Fibroblast of mammary gland (primary cell): ENCODE measurements at places on chromosomes 5 and 9.

DNA sequence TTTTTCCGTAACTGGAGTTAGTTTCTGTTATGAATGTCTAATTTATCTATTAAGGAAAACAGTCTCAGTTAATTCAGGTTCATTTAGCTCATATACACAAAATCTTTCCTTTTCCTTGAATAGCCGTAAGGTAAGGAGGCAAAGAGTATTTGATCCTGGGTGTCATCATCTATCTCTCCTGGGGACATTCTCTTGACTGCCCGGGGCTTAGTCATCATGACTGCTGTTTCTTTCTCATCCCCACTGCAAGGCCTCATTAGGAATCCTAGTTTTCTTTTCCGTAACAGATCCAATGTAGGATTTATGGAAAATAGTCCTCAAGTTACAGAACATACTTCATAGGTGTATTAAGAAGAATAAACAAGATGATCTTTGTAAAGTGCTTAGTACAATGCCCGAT lies 134.9 kb upstream of the CHD1 start:
- DNase-seq, result peak; percentile 56

DNA sequence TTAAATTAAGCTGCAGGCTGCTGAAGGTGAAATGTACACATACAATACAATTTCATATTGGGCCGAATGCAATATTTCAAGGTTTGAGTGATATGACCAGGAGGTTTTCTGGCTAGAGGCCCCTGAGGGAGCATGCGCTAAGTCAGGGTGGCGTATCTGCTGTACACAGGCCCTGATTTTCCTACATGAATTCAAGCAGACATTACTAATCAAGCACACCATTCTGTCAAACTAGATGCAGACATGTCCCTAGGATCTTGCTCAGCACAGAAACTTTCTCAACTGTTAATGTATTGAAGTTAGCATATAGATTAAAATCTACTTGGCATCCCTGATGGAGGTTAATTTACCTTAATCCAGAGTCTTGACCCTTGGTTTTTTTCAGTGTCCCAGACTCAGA lies 10.7 kb upstream of the LECT2 start:
- DNase-seq, result no peak

DNA sequence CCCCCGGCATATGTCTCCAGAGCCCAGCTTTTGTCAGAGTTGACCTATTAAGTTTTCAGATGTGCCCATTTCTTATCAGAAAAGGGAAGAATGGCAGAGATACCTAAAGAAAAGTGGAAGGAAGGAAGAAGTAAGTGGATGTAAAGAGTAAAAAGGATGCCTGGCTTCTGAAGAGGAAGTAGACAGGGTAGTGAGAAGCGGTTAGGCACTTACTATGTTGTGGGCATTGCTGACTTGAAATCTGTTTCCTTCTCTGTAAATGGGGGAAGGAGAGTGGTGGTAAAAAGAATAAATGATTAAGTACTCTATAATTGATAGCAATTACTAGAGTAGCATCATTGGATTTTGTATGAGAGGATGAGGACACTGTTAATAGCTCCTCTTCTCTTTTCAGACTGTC lies 9.9 kb downstream of the ANP32B start:
- DNase-seq, result no peak

GRCh38 chr9:134707031-134707680 lies 65.6 kb downstream of the COL5A1 start:
- DNase-seq, result peak; percentile 82

- DNase-seq, result no peak
These were observed 13.3 kb upstream of the RNF130 start for GRCh38 chr5:180084638-180085561.

DNA sequence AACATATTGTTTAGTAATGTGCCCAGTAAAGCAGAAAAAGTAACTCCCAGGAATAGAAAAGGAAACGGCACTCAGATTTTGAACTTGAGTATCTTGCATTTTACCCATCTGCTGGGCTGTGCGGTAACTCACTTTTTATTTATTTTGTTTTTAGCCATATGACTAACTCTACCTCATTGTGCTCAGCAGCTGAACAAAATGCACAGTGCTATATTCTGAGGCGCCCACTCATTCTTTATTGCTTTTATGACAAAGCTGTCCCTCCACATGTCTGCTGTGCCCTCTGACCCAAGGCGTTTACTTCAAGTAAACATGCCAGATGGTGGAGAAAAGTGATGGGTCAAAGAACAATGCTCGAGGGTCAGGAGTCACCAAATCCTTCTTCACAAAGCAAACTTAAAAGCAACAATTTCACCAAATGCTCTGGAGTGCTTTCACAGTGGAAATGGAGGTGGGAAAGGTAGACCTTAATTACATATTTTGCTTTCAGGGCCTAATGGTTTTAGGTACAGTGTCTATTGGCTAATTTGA lies 215.2 kb upstream of the ELAVL2 start:
- DNase-seq, result no peak

DNA sequence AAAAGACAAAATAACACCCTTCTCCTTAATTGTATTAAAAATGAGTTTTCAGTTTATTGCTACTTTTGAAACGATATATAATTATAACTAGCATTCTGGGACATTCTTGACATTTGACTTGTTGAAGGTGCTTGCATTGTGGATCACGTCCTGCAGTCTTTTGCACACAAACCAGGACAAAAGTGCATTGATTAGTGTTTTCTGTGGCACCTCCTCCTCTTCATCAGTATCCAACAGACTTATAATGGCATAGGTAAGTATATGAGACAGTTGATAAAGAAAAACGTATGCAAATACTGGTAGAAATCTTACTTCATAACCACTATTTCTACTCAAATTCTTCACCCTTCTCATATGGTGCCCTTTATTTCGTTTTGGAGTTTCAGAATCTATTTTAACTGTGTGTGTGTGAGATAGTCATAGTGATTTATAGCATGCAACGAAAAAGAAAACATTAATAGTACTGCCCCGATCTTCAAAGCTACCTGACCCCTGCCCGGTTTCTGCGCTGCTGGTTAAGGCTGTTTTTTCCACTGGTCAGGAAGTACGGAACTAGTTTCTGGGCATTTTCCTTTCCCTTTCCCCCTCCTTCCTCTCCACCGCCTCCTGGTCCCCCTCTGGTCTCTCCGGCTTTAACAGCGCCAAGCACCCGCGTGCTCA lies 639 bp upstream of the RASA1 start:
- no peak for DNase-seq

GRCh38 chr5:21184581-21184980 lies 1196.6 kb upstream of the CDH18 start:
- no peak for DNase-seq

- no peak for DNase-seq
These were observed 33.1 kb upstream of the TNPO1 start for GRCh38 chr5:72783354-72783753.

- peak; percentile 65 for DNase-seq
These were observed 29.0 kb upstream of the MYORG start for GRCh38 chr9:34405719-34406118.

- no peak for DNase-seq
These were observed 69.6 kb downstream of the ANKRD33B start for GRCh38 chr5:10633271-10634049.

DNA sequence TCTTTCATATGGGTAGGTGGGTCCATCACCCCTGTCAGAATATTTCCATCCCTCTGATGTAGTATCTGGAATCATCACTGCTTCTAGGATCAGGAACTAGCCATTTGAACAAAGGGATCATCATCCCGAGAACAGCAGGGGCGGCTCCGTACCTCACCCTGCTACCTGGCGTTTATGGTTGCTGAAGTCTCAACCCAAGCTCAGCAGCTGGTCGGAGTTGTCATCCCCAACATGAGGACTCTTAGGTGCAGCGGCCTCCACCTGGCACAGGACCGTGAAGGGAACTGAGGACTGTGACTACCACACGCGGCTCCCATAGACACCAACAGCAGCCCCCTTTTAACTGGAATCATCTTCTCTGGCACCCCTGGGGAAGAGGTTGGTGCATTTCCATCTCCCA lies 35.1 kb downstream of the ROR2 start:
- DNase-seq, result no peak

DNA sequence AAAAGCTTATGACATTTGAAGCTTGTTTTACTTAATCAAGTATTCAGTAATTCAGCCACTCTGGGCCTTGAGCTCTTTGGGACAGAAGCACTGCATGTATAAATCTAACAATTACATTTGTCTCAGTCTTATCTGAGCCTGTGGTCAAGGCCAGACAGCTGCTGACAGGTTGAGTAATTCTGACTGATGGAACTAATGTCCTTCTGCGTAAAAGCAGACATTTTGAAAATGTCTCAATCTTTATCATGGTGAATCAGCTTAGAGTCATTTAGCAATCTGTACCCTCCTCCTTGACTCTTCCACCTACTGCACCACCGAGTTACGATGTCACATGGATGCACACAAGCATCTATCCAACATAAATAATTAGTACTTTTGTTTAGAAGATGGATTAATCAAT lies 400.0 kb downstream of the ARRDC3 start:
- DNase-seq, result peak; percentile 91
